SK-N-DZ (cell line): ENCODE measurements at places on chromosomes 3 and 15.

DNA sequence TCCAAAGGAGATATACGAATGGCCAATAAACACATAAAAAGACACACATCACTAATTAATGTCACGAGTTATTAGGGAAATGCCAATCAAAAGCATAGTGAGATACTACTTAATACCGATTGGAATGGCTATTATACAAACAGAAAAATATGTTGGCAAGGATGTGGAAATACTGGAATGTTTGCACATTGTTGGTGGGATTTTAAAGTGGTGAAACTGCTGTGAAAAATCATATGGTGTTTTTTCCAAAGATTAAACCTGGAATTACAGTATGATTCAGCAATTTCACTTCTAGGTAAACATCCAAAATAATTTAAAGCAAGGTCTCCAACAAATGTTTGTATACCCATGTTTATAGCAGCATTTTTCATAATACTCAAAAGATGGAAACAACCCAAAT is 765.5 kb downstream of the VGLL3 start:
- no peak for DNase-seq

- no peak for DNase-seq
Observed at GRCh38 chr3:56118968-56119367, 349.3 kb downstream of the ERC2 start.

DNA sequence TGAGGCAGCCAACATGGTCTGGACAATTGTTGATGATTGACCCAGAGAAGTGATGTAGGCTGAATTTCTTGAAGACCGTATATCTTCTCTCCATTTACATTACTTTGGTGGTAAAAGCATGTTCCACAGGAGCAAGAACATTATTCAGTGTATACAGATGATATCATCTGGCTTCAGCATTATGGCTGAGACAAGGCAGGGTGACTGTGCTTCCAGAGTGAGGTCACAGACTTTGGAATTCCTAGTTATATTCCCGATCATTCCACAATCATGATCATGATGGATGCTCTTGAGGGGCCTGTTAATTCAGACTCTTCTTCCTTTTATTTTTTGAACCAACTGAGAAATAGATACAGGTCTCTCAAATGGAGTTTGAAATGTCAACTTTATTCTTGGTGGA is 19.0 kb downstream of the PLS1 start:
- DNase-seq, result no peak

DNA sequence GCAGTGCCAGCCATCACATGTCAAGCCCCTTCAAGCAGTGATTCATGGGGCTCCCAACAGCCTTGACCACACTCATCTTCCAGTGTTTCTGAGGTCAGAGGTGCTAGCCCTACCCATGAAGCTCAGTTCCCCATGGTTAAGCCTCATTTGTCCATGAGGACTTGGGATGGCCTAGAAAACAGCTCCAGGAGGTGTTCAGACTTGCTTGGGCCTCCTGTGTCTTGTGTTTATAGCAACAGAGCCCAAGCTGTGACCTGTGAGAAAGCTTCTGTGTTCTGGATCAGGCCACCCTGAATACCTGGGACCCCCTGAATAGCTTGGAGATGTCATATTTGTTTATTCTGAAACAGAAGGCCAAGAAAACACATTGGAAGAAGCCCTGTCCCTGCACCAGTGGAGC is 36.7 kb downstream of the LARP6 start:
- DNase-seq, result no peak

GRCh38 chr15:36734366-36734765 is 154.9 kb downstream of the CDIN1 start:
- DNase-seq, result no peak

GRCh38 chr15:82132742-82133141 is 86.9 kb upstream of the MEX3B start:
- no peak for DNase-seq

- DNase-seq, result no peak
Observed at GRCh38 chr3:60809857-60810610, 441.2 kb downstream of the FHIT start.

DNA sequence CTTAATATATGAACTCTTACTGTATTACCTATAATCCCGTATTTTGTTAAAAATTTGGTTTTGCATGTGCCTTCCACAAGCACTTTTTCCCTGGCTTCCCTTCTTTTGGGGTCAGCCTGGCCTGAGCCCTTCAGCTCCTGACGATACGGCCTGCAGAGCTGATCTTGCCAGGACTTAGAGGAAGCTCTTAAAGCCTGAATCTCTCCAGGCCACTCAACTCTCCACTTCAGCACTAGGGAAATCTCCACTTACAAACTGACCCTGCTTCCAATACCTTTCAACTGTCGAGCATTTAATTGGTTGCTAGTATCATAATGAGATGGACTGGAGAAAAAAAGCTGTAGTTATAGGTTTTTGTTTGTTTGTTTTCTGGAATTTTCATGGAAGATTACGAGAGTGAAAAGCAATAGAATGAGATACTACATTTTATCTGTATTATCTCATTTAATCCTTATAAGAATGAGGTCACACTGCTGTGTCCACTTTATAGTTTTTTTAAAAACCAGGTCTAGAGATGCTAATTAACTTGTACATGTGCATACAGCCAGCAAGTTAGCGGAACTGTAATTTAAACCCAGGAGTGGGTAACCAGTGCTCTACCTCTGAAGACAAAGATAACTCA is 54.8 kb downstream of the ZBTB38 start:
- no peak for DNase-seq

DNA sequence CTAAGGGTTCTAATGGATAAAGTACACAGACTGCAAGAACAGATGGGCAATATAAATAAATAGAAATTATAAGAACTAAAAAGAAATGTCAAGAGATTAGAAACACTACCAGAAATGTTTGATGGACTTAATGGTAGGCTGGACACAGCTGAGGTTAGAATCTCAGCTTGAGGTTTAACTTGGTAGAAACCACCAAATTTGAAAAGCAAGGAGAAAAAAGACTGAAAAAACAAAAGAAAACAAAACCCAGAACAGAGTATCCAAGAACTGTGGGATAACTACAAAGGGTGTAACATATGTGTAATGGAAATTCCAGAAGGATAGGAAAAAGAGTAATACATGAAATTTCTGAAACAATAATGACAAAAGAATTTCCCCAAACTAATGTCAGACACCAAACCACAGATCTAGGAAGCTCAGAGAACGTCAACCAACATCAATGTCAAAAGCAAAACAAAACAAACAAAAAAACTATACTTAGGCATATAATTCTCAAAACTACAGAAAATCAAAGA is 35.0 kb downstream of the RFX7 start:
- no peak for DNase-seq

DNA sequence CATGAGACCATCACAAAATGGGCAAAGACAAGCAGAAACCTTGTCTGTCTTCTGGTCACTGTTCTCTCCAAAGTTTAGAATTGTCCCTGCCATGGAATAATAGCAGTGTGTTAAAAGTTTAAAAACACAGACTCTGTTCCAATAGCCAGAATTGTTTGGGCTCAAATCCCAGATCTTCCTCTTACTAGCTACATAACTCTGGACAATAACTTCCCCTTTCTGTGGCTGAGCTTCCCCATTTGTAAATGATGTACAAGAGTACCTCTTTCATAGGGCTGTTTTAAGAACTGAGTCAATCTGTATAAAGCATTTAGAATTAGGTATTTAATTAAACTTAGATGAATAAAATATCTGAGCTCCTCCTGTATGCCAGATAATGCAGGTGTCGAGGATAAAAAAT is 623.0 kb downstream of the NTRK3 start:
- DNase-seq, result no peak

- no peak for DNase-seq
Observed at GRCh38 chr3:188124184-188124583, 29.8 kb upstream of the LPP start.

DNA sequence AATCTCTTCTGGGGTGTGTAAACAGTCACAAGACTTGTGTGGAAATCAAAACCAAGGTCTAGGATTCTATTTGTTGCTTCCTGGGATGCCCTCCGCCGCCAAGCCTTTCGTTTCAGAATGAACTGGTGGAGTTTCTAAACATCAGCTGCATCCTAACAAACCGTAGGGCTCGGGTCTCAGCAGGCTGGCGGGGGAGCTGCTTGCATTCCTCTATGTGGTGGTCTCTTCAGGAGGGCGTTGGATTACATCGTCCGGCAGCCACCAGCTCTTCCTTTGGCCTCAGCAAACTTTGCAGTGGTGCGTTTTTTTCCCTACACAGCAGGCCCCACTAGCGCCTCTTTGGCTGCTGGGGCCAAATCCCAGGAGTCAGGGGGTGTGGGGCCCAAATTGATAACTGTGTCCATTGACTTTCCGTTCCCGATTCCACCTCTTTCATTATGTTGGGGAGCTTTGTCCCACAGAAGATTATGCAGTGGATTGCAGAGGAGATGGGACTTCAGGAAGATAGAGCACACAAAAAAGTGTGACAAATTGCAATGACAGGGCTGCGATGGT is 390.0 kb upstream of the NR2F2 start:
- no peak for DNase-seq

DNA sequence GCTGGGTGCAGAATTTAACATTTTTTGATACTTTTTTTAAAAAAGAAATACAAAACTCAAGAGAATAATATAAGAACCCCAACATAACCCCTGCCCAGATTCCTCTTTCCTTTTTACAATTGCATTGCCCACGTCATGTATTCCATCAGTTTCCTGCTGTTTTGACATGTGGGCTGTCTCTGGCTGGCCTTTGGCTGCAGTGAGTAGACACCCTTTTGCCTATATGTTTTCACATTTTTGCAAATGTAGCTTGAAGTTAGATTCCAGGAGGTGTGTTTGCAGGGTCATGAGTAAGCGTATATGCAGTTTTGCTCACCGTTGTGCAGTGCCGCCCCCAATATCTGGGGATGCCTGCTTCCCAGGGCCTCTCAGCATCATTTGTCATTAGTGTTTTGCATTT is 28.0 kb upstream of the ATP10A start:
- DNase-seq, result no peak

DNA sequence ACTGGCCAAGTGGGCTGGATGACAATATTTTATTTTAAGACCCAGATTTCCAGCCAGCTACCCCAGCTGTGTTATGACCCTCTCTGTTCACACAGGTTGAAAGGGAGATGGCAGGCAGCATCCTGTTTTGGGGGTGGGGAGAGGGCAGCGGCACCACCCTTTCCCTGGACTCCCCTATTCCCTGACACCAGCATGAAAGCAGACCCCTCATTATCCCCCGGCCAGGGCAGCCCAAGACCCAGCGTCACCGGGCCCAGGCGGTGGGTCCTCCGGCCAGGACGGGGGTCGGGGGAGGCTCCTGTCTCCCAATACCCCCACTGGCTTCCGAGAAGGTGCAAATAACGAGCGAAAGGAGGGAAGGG is 127.6 kb upstream of the MEF2A start:
- DNase-seq, result no peak

- no peak for DNase-seq
Observed at GRCh38 chr3:22244761-22245521, 493.9 kb upstream of the ZNF385D start.

DNA sequence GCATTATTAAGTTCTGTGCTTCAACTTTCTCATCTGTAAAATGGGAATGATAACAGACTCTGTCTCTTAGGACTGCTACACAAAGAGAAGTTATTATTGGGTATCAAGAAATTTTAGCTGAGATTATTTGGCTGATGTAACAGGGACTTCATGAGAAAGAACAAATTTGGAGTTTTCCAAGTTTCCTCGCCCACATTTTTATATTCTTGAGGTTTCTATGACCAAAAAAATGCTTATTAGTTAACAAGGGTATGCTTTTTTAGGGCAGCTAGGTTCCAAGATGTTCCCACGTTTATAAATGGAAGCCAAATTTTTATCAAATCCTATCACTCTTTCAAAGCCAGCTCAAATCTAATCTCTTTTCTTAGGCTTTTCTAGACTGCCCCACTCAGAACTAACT is 50.6 kb upstream of the C3orf80 start:
- no peak for DNase-seq

GRCh38 chr15:52031556-52031955 is 12.5 kb downstream of the MAPK6 start:
- no peak for DNase-seq

- no peak for DNase-seq
Observed at GRCh38 chr3:177037241-177037640, 160.0 kb downstream of the TBL1XR1 start.

DNA sequence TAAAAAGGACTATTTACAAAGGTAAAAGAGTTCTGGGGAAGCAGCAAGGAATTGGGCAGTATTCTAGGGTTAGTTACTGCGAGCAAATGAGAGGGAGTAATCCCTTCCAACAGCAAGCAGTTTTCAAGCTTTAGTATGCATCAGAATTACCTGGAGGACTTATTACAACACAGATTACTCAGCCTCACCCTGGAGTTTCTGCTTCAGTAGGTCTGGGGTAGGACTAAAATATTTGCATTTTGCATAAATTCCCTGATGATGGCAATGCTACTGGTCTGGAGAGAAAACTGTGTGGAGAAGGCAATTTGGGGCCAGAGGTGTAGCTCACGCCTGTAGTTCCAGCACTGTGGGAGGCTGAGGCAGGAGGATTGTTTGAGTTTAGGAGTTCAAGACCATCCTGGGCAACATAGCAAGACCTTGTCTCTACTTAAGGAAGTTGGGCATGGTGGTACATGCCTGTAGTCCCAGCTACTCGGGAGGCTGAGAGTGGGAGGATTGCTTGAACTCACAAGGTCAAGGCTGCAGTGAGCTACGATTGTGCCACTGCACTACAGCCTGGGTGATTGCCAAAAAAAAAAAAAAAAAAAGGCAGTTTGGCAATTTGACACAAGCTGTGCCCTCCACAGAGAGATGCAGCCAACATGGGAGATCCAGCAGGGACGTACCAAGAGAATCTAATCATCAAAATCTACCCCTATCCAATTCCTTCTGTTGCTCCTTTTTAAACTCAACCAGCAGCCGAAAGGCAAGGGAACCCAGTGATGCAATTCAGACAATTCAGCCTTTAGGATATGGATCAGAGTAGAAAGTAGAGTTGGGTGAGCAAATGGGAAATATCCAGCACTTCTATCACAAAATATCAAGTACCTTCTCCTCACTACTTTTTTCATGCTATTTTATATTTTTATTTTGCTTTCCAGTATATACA is 27.1 kb upstream of the AP4E1 start:
- no peak for DNase-seq

DNA sequence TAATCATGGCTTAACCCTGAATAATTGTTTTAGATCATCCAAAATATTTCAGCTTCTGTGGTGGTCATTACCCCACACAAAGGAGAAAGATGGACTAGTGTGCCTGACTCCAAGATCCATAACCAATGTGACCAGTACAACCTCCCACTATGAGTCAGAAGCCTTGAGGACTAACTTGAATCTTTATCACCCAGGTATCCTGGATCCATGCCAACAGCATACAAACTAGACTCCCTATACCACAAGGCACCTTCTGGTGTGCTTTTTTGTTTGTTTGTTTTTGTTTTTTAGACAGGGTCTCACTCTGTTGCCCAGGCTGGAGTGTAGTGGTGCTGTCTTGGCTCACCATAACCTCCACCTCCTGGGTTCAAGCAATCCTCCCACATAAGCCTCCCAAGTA is 317.7 kb downstream of the VPS13C start:
- DNase-seq, result no peak

DNA sequence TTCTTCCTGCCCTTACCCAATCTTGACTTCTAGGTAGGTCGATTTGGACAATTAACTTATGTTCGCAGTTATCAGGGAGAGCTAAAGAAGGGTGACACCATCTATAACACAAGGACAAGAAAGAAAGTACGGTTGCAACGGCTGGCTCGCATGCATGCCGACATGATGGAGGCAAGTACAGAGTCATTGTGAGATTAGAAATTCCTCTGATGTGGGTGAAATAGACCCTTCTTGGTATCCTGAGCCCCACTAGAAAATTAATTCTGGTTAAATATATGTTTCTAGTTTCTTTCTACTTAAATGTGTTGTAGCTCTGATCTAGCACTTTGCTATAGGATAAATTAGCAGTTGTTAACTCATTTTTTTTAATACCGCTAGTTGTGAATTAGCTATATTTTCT is 13.6 kb downstream of the LXN start:
- DNase-seq, result no peak

GRCh38 chr3:169454060-169454317 is 209.5 kb downstream of the MECOM start:
- DNase-seq, result no peak
